ENCODE measurements at places on chromosomes 3 and 15.

DNA sequence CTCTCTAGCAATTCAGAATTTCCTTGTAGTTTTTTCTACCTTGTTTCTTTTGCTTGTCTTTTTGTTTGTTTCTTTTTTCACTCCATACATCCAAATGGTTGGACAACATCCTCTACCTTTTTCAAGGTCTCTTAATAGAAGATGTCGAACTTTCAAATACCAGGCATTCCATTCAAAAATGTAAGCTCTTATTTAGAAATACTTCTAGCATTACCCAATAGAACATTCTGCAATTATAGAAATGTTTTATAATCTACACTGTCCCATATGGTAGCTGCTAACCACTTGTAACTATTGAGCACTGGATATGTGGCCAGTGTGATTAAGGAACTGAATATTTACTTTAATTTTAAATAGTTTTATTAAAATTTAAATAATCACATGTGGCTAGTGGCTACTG lies 196.2 kb upstream of the MRPL3 start:
- DNase-seq = no peak

- DNase-seq = no peak
These were observed 38.7 kb downstream of the SENP8 start for GRCh38 chr15:72156928-72157327.

DNA sequence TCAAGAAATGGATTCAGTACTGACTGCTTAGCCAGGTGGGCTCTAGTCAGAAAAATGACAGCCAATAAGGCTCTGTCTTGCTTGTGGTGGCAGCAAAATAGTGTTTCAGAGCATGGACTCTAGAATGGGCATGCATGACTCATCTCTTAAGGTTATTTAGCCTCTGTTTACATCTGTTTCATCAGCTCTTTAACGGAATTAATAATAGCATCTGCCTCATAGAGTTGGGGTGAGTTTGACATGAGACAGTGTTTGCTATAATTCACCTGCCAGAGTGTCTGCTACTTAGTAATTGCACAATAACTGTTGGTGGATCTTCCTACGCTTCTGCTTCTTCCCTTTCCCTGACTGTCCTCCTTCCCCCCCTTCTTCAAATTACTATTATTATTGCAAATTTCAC lies 350.4 kb upstream of the SEMA6D start:
- DNase-seq = no peak

- DNase-seq = no peak
These were observed 12.9 kb downstream of the ALPK3 start for GRCh38 chr15:84830036-84830435.

DNA sequence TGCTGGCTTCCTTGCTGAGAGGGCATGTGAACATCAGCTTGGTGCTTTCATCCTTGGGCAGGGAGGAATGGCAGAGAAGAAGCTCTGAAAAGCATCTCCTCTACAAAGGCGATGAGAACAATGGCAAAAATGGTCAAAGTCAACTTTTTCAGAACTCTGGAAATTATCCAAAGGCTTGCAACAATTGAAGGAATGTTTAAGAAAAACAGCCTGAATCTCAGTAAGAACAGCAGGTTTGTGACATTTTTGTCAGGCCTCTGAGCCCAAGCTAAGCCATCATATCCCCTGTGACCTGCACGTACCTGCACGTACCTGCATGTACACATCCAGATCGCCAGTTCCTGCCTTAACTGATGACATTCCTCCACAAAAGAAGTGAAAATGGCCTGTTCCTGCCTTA lies 51.8 kb downstream of the ONECUT1 start:
- no peak for DNase-seq

DNA sequence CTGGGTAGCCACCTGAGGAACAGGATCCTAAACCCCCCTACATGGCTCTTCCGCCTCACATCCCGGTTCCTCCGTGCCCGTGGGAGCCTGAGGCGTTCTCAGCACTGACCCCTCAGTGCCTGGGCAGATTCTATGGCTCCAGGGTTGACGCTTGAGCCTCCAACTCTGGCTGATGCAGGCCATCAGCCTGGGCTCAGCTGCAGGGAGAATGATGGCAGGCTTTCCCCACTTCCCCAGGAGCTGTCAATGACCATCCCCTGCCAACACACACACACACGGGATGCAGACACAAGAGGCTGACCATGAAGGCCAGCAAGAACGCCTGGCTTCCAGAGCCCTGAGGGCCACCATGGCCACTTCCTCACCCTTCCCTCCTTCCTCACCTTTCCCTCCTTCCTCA lies 15.8 kb upstream of the IGDCC3 start:
- no peak for DNase-seq

DNA sequence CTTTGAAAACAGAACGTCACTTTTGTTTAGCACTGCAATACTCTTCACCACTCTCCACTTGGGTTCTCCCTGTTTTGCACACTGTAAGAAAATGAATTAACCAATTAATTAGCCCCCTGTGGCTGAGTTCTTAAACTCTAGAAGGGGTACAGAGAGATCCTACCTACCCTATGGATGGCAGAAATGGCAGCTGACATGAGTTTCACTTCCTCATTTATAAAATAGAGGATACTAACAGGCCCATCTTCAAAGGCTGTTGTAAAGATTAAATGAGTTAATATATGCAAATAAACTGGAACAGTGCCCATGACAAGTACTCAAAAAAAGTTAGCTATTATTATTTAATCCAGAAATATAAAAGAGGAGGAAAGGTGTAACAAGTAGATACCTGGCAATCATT lies 36.9 kb downstream of the SUCLG2 start:
- no peak for DNase-seq

GRCh38 chr15:36958606-36959005 lies 141.7 kb downstream of the MEIS2 start:
- no peak for DNase-seq

- no peak for DNase-seq
These were observed 16.6 kb downstream of the NFKBIZ start for GRCh38 chr3:101865751-101866509.
